ENCODE measurements at places on chromosomes 7 and 10.

DNA sequence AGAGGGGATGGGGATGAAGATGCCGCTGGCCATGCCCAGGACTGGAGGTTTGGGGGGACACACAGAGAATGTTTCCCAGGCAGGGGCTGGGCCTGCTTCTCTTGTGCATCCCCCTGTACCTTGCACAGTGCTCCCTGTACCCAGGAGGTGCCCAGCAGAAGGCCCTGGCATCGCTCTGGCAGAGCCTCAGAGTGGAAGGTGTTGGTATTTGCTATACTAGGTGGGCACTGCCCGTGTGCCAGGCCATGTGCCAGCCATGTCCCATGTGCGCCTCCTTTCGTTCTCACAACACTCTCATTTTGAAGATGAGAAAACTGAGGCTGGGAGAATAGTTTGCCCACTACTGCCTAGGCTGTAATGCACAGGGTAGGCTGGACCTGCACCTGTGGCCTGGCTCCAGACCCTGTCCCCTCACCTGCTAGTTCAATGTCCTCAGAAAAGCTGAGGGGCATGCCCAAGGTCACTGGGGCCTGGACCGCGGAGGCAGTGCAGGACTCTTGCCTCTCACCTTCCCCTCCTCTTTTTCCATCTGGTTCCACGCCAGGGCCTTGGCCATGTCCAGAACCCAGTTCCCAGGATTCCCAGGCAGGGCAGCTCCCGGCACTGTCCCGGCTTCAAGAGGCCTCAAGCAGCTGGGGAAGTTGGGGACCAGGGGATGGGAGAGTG, 64.7 kb downstream of the GOLGA7B start:
- no peak for DNase-seq

GRCh38 chr7:44400033-44400511, 74.7 kb upstream of the CAMK2B start:
- DNase-seq = no peak

DNA sequence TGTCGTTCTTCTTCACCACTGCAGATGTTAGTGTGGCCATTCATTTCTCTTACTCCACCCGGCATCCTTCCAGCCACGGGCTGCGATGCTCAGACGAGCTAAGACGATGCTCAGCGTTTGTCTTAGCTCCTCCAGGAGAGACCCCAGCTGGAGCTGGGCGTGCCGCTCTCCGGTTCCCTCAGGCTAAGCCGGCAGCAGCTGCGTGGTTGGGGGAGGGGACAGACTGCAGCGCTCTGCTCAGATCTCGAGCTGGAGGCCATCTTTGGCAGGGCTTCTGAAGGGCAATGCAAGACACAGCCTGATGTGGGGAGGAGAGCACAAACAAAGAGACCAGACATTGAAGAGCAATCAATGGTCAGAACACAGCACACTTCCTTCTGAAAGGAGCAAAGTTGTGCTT, 4.8 kb downstream of the INA start:
- no peak for DNase-seq

DNA sequence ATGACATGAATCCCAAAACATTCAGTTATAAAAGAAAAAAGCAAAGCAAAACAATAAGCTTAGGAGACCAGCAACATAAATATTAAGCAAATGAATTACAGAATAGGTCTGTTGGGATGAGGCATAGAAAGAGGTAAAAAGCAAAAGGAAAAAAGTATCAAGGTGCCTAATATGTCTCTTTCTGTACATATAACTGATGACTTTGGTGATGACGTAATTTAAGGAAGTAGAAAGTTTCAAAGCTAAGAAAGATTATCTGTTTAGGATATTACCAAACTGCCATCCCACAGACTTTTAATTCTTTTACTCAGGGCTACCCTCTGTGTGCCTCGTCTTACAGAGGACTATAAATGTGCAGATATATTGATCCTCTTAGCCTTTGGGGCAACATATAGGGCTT, 1066.5 kb downstream of the SORCS3 start:
- DNase-seq = no peak

DNA sequence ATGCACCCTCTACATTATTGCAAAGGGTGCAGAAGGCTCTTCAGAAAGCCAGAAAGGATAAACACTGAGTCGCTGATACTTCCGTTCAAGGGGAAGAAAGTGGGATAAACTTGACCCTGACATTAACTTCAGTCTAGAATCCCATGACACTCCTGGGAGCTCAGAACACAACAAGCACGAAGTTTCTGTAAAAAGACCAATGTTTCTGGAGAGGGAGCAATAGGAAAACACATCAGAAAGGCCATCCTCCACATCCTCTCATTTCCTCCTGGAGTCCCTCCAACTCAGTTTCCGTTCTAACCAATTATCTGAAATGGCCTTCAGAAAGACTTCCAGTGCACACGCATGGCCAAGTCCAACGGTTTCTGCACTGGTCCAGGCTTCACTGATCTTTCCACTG, 113.5 kb downstream of the SORBS1 start:
- no peak for DNase-seq

DNA sequence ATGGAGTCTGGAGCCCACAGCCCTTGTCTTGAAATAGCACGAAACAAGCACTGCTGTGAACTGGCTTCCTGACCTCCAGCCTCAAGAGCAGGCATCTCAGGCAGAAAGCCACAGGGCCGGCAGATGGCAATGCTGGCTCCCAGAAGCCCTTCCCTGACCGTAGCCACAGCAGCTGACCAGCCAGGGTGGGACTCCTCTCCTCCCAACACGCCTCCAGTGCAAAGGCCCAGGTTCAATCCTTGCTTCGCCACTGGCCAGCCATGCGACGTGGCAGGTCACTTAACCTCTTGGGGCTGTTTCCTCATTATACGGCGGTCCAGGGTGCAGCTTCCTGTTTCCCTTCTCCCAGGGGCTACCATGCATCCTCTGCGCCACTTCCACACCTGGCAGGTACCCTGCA, 12.8 kb downstream of the PRKAG2 start:
- DNase-seq = no peak

- DNase-seq = no peak
Observed at GRCh38 chr7:122413339-122413738, 108.8 kb upstream of the FEZF1 start.

DNA sequence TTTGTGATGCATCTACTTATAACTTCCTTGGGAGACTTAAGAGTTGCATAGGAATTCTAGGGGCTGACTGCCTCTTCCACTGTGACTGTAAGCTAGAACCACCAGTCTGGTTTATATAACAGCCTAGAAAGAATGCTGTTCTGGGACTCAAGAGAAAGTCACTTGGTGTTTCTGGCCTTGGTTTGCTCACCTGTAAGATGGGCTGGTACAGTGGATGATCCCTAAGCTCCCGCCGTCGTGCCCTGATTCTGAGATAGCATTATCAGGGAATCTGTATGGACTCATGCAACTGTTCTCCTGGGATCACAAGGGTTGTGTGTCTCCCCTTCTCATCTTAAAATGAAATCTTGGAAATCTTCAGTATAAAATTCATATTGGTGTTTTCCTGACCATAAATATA, 100.6 kb downstream of the LYZL1 start:
- no peak for DNase-seq

- DNase-seq = no peak
Observed at GRCh38 chr10:55630491-55631056, 730.5 kb downstream of the ZWINT start.

DNA sequence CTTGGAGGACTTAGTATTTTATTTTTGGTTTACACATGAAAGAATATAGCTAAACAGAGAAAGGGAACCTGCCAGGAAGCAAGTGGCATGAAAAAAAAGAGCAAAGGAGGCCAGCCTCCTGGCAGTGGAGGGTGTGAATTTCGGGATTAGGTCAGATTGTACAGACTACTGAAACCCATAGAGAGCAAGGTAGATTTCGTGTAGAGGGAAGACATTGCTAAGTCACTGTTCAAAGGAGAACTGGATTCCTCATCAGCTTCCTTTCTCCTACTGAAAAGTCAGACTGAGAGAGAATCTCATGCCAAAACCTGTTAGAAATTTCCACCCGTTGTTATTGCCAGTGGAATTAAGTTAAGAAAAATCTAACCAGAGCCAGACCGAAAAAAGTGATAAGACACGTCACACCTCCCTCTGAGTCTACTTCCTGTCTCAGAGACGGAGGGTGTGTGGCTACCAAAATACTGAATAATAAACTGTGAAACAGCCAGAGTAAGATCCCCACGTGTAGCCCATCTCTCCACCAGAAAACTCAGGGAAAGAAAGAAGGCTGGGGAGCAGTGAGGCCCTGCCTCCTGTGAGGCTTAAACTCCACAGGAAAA, 118.8 kb downstream of the SKIDA1 start:
- DNase-seq = peak; percentile 17

GRCh38 chr7:44530990-44531389, 10.1 kb downstream of the NPC1L1 start:
- DNase-seq = no peak

- DNase-seq = no peak
Observed at GRCh38 chr7:124597509-124597908, 168.1 kb downstream of the GPR37 start.

DNA sequence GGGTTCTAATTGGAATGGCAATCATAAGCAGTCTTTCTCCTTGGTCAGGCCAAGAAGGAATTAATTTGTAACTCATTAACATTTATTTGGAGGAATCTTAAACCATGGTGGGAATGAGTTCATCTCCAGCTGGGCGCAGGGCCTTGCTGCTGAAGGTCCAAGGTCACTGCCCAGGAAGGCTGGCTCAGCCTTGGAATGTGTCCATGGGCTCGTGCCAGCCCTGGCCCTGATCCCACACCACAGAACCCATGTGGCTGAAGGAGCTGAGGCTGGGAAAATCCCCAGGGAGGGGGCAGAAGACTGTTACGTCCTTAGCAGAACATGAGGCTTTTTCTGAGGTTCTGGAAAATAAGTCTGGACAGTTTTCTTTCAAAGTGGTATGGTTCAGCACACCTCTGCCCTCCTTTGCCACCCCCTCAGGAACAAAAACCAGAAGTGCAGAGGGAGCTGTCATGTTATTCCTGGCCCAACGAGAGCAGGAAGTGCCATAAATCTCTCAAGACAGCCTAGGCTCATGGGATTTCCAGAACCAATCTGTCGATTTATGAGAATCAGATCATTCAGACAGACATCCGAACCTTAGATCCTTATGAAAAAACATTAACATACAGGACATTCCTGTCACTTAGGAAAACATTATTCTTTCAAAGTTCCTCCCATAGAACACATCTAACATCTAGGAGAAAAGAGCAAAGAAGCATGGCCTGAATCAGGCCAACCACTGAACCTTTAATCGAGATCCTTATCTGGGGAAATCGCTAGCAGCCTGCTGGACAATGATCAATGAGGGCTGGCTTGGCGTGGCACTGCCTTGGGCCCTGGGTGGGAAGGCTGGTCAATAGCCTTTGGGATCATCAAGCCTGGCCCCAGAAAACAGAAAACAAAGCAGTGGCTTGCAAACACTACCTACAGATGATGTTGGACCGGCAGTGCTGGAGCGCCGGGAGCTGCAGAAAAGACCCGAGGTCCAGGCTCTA, 134.3 kb downstream of the TAX1BP1 start:
- DNase-seq = no peak

GRCh38 chr10:47335906-47336305, 12.3 kb upstream of the RBP3 start:
- no peak for DNase-seq

- DNase-seq = no peak
Observed at GRCh38 chr10:81575036-81575435, 300.0 kb upstream of the NRG3 start.

GRCh38 chr7:50793947-50794570, 11.4 kb upstream of the GRB10 start:
- no peak for DNase-seq

DNA sequence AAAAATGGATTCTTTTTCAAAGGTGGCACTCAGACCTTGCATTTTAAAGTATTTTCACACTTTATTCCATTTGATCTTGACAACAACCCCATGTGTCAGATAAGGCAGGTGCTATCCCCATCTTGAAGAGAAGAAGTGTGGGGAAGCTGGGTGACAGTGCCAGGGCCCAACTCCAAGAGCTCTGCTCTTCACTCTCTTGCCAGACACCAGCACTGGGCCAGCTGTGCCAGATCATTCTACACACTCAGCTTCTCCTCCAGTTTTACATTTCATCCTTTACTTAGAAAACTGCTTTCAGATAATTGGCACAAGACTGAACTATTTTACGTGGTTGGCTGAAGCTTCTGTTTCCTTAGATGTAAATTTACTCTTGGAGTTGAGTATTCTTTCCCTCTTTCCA, 64.4 kb downstream of the ENO4 start:
- no peak for DNase-seq

GRCh38 chr7:106870983-106871410, 5.9 kb downstream of the PIK3CG start:
- peak; percentile 58 for DNase-seq

GRCh38 chr10:88386204-88386788, 196.8 kb downstream of the RNLS start:
- peak; percentile 32 for DNase-seq

DNA sequence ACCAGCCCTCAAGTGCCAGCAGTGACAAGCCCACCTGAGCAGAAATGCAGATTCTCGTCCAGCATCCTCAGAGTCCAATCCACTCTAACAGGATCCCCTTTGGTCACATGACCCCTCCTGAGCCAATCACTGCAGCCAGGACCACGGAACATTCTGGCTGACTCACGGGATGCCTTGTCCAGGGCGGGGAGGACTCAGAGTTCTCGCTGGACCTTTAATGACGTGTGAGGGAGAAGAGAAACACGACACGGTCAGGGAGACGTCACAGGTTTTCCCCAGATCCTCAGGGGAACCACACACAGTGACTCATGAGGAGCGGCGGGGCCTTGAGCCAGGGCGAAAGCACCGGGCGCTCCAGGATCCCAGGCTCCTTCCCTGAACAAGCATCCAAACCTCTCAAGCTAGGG, 155.7 kb downstream of the PTPRN2 start:
- DNase-seq = no peak

- no peak for DNase-seq
Observed at GRCh38 chr7:150992833-150993302, 2.1 kb downstream of the NOS3 start.

DNA sequence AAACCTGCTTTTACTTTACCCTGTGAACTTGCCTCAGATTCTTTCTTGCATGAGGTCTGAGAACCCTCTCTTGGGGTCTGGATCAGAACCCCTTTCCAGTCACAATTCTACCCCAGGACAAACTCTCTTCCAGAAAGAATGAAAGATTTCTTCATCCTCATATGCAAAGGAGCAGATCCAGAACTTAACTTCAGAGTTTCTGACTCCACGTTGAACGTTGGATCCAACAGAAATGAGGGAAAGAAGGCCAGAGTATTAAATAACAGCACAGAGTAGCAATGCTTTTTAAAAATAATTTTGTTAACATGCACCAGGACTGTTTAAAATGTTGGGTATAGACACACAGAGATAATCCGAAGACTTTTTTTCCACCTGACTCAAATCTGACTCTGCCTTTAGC, 632.9 kb upstream of the AUTS2 start:
- DNase-seq = no peak

GRCh38 chr10:118753331-118754228, 1.2 kb downstream of the CACUL1 start:
- DNase-seq = no peak

GRCh38 chr7:27603813-27604212, 58.9 kb downstream of the HIBADH start:
- no peak for DNase-seq

DNA sequence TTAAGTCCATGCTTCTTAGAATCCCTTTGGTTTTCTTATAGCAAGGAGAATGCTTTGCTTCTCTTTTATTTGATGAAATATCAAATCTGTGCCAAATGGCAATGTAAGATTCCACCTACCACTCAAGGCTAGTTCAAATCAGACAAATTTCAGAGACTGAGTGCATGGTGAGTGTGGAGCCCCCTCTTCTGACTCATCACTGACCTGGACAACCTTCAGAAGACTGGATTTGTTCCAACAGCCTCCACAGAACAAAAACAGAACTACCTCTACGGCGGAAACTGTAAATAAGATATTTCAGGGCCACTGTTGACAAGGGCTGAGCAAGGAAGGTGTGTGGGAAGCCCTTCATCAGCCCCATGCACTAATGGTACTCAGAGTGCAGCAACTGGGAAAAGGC, 21.1 kb downstream of the NCAPG2 start:
- DNase-seq = no peak

All from CD4-positive, CD25-positive, alpha-beta regulatory T cell (primary cell).